Skin of body (tissue), 3 donors: ENCODE measurements at places on chromosomes 7 and 10. TPM values are rescaled to one million over a fixed set of nuclear protein-coding genes. Genes with fewer than 3 reads are reported as not detected.

DNA sequence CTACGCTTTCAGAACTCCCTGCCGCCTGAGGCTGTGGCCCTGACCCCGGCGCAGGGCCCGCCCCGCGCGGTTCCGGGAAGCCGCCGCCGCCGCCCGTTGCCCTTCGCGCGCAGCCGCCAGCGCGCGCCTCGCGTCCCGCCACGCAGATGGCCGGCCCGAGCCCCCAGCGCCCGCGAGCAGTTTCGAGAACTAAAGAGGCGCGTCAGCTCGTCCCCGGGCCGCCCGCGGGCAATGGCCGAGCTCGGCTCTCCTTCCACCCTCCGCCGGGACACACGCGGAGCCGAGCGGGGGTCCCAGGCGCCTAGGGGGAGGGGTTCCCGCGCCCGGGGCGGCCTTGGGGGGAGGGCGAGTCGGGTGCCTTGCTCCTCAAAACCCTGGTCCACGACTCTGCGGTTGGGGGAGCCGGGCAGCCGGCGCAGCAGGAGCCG is 1.8 kb downstream of the HNRNPF start:
- DNase-seq = no peak

The DENND11 gene
- 14.7 TPM for total RNA-seq

The DLX6 gene
- 0.20 TPM for total RNA-seq

The NAT16 gene
- total RNA-seq = not detected

DNA sequence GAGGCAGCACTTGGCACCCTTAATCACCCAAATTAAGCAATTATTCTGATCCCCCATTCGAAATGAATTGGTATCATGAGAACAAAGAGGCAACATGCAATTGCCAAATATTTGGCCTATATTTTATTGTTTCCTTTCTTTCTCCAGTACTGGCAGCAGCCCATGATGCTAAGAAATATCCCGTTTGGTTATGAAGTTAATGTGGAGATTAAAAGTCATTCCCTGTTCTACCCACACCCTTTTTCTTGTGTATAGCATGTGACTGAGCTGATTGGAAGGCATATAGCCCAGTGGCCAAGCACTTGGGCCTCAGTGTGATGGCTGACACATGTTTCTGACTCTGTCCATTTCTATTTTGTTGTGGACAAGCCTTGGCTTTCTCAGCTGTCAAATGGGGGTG is 692.3 kb upstream of the GALNT17 start:
- DNase-seq = no peak

DNA sequence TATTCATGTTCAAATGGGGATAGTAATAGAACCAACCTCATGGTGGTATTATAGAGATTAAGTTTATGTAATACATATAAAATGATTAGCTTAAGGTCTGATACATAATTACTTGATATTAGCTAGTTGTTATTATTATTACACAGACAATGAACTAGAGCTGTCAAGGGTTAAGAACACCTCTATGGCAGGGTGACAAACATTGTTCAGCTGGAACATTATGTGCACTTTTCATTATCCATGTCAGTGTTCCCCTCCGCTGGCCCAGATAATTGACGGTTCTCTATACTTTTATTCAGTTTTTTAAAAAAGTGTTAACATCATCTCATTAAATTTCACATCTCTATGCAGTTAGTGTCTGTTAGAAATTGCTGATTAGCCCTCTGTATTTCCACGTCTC is 142.1 kb downstream of the CDK14 start:
- no peak for DNase-seq
